Heart right ventricle (tissue), 16 donors: ENCODE measurements at places on chromosomes 1 and 21. TPM values are rescaled to one million over a fixed set of nuclear protein-coding genes. Genes with fewer than 3 reads are reported as not detected.

DNA sequence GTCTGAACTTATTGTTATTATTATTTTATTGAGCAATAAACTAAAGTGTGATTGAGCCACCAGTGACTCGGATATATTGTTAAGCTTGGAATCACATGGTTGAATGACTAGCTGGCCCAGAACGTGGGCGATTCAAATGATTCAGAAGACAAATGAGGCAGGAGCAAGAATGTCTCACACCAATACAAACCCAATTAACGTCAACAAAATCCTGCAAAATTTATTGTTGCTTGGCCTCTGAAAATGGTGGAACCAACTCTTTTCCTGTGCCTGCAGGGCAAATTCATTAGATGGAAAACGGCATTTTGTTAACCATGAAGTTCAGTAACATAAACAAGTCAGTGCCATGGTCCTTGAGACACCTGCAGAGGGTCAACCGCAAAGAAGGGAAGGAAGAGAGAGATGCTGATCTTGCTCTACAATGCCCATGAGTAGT lies 482.0 kb downstream of the SETD4 start:
- no peak overlapping the region for H3K4me3 ChIP-seq
- no peaks in the 10 kb centered on the region for H3K27me3 ChIP-seq
- no peaks in the 10 kb centered on the region for H3K4me1 ChIP-seq
- DNase-seq, result no peak
- H3K27ac ChIP-seq, result no peak overlapping the region

DNA sequence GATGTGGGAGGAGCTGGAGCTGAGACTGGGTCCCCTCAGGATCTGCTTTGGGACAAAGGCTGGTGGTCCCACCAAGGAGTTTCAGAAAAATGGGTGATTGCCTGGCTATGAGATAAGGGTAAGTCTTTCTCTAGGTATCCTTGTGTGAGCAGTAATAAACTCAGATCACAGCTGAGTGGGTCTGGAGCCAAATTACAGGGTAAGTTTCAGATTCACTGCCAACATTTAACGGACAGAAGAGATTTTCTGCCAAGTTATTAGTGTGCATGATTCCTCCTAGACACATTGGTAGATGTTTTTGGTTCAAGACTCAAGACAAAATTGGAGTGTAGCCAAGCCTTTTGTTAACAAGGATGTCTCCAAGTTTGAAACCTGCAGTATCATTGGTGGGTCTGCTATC lies 7.5 kb downstream of the CD1B start:
- H3K27ac ChIP-seq, result no peak overlapping the region
- H3K4me1 ChIP-seq, result no peaks in the 10 kb centered on the region
- H3K4me3 ChIP-seq, result no peak overlapping the region

DNA sequence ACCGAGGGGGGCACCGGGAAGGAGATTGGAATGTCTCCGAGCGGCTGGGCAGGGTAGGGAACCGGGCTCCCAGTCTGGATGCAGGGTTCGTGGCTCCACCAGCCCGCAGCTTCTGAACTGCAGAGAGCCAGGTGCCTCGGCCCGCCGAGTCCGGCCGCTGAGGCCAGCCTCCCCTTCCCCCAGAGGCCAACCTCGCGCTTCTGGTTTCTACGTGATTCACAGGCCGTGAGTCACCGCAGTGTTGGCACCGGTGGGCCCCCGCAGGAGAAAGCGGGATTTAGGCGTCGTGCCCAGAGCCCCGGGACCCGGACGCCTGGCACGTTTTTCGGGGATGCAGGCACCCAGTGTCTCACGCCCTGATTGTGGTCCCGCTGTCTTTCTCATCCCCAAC lies 458 bp downstream of the CRABP2 start:
- peaks cover 53% of the 10 kb centered on the region for H3K27me3 ChIP-seq
- H3K4me1 ChIP-seq, result peaks cover 43% of the 10 kb centered on the region
- DNase-seq, result peak; percentile 33
- H3K27ac ChIP-seq, result no peak overlapping the region

GRCh38 chr1:74755475-74755874 lies 22.5 kb downstream of the TYW3 start:
- H3K27ac ChIP-seq, result no peak overlapping the region
- no peak overlapping the region for H3K4me3 ChIP-seq
- no peaks in the 10 kb centered on the region for H3K36me3 ChIP-seq
- no peaks in the 10 kb centered on the region for H3K27me3 ChIP-seq
- H3K4me1 ChIP-seq, result no peaks in the 10 kb centered on the region

DNA sequence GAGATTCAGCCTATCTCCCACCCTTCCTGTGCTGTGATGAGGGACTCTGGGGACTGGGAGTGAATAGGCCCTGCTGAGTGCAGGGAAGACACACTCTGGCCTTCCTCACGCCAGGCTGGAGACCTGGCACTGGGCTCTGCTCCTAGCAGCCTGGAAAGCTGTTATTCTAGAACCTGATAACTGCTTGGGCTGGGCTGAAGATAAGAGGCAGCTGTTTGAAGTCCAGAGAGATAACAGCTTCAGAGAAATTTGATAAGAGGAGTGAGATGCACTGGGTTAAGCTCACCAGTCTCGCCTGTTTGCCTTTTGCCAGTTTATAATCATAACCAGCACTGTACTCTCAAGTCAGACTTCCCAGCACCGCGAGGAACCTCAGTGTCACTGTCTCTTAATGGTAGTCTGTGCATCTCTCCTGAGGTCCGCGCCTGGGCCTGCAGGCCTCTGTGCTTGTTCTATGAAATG lies 46.6 kb upstream of the GPR37L1 start:
- no peaks in the 10 kb centered on the region for H3K27me3 ChIP-seq
- no peaks in the 10 kb centered on the region for H3K36me3 ChIP-seq
- no peak overlapping the region for H3K4me3 ChIP-seq
- peak overlapping the region; percentile 50 for H3K27ac ChIP-seq

DNA sequence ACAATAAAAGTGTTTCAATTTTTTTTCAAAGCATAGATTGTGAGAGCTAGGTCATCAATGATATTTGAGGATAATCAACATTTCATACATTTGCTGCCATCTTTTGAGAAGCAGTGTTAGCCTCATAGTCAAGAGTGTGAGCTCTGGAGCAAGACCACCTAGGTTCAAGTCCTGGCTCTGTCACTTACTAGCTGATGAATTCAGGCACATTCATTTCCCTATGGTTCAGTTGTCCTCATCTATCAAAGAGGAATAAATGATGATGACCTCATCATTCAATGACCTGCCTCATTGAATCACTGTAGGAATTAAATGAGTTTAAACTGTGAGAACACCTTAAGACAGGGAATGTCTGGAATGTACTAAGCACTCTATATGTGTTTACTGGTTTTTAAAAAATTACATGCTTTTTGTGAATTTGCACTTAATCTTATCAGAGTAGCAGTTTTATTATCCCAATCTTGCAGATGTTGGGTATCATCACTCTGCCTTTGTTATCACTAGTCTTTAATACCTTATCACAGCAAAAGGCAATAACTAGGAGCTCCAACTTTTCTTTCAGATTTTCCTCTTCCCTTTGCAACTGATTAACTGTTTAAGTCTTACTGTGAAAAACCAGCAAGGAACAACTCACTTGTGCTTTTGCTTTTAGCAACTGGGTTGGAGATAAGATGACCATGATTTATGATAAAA lies 47.4 kb downstream of the SLC30A10 start:
- H3K27me3 ChIP-seq, result peaks cover 20% of the 10 kb centered on the region
- no peak overlapping the region for H3K27ac ChIP-seq
- H3K4me1 ChIP-seq, result no peaks in the 10 kb centered on the region
- DNase-seq, result no peak

- DNase-seq, result no peak
- no peaks in the 10 kb centered on the region for H3K27me3 ChIP-seq
- no peak overlapping the region for H3K27ac ChIP-seq
- no peaks in the 10 kb centered on the region for H3K36me3 ChIP-seq
- H3K4me1 ChIP-seq, result peaks cover 13% of the 10 kb centered on the region
These were observed 4.4 kb upstream of the GBP4 start for GRCh38 chr1:89203166-89203565.

- H3K36me3 ChIP-seq, result no peaks in the 10 kb centered on the region
- no peak for DNase-seq
- no peaks in the 10 kb centered on the region for H3K4me1 ChIP-seq
- no peak overlapping the region for H3K27ac ChIP-seq
These were observed 15.3 kb downstream of the MAGI3 start for GRCh38 chr1:113405573-113405972.

GRCh38 chr1:62176597-62177312 lies 17.9 kb upstream of the L1TD1 start:
- H3K4me1 ChIP-seq, result peaks cover 8% of the 10 kb centered on the region
- H3K27me3 ChIP-seq, result no peaks in the 10 kb centered on the region
- no peaks in the 10 kb centered on the region for H3K36me3 ChIP-seq
- no peak for DNase-seq

Gene KRTAP11-1
- total RNA-seq, result not detected

GRCh38 chr1:165350840-165351239 lies 5.7 kb downstream of the LMX1A start:
- DNase-seq, result no peak
- H3K4me1 ChIP-seq, result peaks cover 28% of the 10 kb centered on the region
- no peaks in the 10 kb centered on the region for H3K36me3 ChIP-seq
- no peak overlapping the region for H3K4me3 ChIP-seq
- no peak overlapping the region for H3K27ac ChIP-seq

- H3K4me3 ChIP-seq, result no peak overlapping the region
- no peaks in the 10 kb centered on the region for H3K4me1 ChIP-seq
- H3K36me3 ChIP-seq, result no peaks in the 10 kb centered on the region
- DNase-seq, result no peak
These were observed 671.9 kb upstream of the USP24 start for GRCh38 chr1:55886856-55887712.

Gene MIS18A
- 1.8 TPM for total RNA-seq

DNA sequence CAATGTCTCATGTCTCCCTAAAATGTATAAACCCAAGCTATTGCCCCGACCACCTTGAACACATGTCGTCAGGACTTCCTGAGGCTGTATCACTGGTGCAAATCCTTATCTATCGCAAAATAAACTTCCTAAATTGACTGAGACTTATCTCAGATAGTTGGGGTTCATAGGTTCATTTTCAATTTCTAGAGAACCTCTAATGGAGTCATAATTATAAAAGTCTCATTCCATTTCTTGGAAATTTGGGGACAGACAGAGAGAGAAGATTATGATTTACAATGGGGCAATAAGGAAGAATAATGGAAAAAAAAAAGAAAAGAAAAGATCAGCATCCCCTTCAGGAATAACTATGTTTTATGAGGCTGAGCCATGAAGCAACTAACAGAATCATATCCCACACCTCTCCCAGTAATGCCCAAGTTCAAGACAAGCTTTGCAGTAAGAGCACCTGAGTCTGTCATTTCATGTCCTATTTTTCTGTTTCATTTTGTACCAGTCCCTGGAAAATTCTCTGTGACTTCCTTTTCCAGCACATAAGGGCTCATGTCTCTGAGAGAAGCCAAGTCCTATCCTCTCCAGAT lies 70.0 kb upstream of the ETS2 start:
- DNase-seq, result no peak
- H3K4me3 ChIP-seq, result no peak overlapping the region
- peaks cover 28% of the 10 kb centered on the region for H3K4me1 ChIP-seq
- no peaks in the 10 kb centered on the region for H3K36me3 ChIP-seq
- H3K27me3 ChIP-seq, result no peaks in the 10 kb centered on the region

DNA sequence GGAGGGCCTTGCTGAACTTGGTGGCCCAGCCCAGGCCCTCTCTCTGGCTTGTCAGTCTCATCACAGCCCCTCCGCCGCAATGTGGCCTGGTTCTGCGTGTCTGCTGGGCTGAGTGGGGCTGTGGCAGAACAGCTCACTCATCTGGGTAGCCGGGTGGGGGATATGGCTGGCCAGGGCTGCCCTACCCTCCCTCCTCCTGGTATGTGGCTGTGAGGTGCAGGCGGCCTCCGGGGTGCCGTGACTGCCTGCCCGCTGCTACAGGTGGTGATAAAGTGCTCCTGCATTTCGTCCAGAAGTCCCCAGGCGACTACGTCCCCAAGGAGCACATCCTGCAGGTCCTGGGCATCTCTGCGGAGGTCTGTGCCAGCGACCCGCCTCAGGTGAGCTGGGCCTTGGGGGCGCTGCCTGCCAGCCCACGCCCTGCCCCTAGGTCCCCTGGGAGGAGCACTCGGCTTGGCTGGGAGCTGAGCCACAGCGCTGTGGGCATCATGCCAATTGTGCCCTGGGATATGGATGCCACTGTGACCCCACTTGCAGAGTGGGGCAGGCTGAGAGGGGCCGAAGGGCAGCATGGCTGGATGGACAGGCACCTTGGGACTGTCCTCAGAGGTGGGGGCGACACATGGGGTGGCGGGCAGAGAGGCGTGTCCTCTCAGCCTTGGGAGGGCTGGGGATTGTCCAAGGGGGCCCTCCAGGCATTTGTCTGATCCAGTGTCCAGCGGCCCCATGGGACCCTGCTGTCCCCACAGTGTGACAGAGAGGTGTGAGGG lies 2.3 kb downstream of the PRXL2B start:
- H3K27me3 ChIP-seq, result no peaks in the 10 kb centered on the region
- peaks cover 33% of the 10 kb centered on the region for H3K4me1 ChIP-seq
- no peaks in the 10 kb centered on the region for H3K36me3 ChIP-seq
- H3K27ac ChIP-seq, result no peak overlapping the region

Gene SH2D5
- not detected for total RNA-seq

- H3K27me3 ChIP-seq, result no peaks in the 10 kb centered on the region
- peak within 1 kb of the TSS; percentile 82 for H3K4me3 ChIP-seq
- H3K27ac ChIP-seq, result peak within 1 kb of the TSS; percentile 77
- H3K4me1 ChIP-seq, result peaks cover 12% of the 10 kb centered on the region
- DNase-seq, result peak; percentile 98
These were observed at the start of gene TMEM9 for GRCh38 chr1:201154389-201155165. Gene TMEM9, minus strand, starts transcription at chr1:201154474. Its CDS starts 551 bp downstream, at chr1:201153923.

Gene NTNG1
- not detected for total RNA-seq

DNA sequence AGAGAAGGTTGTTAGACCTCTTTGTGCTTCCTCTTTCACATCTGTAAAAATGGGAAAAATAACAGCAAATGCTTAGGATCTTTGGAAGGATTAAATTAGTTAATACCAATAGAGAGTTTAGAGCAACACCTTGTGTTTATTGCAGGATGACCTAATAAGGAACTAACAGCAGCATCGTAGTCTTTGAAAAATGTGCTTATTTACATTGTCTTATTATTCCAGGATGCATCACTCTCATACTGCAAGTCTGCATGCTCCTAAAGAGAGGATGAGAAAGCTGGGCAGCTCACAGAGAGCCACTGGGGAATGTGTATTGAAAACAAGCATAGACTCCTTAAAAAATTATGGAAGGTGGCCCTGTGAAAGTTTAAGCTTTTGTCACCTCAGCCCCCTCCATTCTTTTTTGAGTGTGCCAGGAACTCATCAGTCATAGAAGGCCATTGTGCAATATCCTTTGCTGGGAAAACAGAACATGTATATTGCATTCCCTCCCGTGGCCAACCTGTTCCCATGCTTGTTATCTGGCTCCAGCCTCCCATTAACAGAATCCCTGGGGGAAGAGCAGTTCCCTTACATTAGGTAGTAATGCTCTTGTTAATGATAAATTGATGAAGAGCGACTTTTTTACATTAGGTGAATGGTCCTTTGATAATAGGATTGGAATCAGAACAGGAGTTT lies 180.7 kb downstream of the ZNF326 start:
- no peaks in the 10 kb centered on the region for H3K27me3 ChIP-seq
- no peak overlapping the region for H3K27ac ChIP-seq
- no peak overlapping the region for H3K4me3 ChIP-seq
- no peaks in the 10 kb centered on the region for H3K4me1 ChIP-seq
- DNase-seq, result no peak
- H3K36me3 ChIP-seq, result no peaks in the 10 kb centered on the region

Gene KCNJ10
- total RNA-seq, result not detected
